Natural killer cell treated with Interleukin-12 subunit alpha and Interleukin-12 subunit beta and Interleukin-15 and Interleukin-18, amount 100 ng/mL, for 72 hours (primary cell): ENCODE measurements at places on chromosomes 4 and X. TPM values are rescaled to one million over a fixed set of nuclear protein-coding genes. Genes with fewer than 3 reads are reported as not detected.

DNA sequence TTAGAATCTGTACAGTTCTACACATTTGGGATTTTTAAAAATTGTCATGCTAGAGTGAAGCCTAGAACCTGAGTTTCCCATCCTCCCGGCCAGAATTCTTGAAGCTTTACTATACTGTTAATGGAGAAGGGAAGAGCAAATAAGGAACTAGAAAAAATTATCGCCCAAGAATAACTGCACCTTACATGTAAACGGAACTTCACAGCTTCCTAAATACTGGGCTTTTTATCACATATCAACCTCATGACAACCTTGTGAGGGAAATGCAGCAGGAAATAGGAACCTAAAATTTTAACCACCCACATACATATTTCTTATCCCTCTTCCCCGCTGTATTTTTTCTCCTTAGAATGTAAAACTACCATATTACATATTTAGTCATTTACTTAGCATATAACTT lies 19.3 kb downstream of the ARHGEF9 start:
- no peak for DNase-seq

Gene DMP1
- not detected for total RNA-seq

Gene ABLIM2
- total RNA-seq = 0.25 TPM

Gene NSUN7
- 0.12 TPM for total RNA-seq

Gene MAB21L2
- total RNA-seq = not detected

Gene CLCN5
- total RNA-seq = 6.2 TPM

GRCh38 chr4:129110931-129111330 lies 15.0 kb downstream of the C4orf33 start:
- DNase-seq = no peak

- DNase-seq = no peak
These were observed 21.4 kb downstream of the GALNTL6 start for GRCh38 chr4:171834640-171835039.

DNA sequence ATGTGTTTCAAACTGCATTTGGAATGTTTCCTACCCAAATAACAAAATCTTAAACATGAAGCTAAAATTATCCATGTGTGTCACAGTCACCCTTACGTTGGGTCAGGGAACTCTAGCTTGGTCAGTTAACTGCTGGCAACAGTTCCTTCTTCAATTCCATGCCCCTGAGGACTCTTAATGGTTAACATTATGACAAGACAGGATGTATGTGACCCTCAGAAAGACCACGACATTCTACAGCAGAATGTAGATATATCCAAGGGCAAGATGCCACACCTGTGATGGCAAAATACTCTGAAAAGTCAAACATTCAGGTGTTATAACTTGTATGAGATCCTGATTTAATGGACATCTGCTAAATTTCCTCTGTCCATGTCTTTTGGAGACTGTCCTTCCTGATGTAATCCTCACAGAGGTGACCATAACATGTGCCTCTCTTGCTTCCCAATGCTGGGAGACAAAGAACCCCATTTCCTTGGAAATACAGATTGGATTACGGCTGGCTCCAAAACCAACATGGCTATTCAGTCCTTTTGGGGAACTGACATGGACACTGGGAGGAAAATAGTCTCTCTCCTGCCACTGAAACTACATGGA lies 39.1 kb downstream of the YTHDC1 start:
- no peak for DNase-seq

- DNase-seq = no peak
These were observed 24.6 kb downstream of the ADGRG2 start for GRCh38 chrX:19097553-19098283.

Gene SYP
- total RNA-seq = 0.84 TPM

DNA sequence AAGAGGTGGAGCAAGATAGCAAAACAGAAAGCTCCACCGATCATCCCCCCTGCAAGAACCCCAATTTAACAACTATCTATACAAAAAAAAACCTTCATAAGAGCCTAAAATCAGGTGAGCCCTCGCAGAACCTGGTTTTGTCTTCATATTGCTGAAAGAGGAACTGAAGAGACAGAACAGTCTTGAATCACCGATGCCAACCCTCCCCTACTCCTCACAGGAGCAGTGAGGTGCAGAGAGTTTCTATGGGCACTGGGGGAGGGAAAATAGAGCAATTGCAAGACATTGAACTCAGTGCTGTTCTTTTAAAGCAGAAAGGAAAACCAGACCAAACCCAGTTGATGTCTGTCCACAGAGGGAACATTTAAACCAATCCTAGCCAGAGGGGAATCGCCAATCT lies 1370.3 kb downstream of the FAM133A start:
- no peak for DNase-seq

- no peak for DNase-seq
These were observed 505.4 kb upstream of the PITX2 start for GRCh38 chr4:111128327-111128726.

- DNase-seq = no peak
These were observed 51.5 kb downstream of the IL1RAPL1 start for GRCh38 chrX:28638775-28639174.

Gene FATE1
- not detected for total RNA-seq

DNA sequence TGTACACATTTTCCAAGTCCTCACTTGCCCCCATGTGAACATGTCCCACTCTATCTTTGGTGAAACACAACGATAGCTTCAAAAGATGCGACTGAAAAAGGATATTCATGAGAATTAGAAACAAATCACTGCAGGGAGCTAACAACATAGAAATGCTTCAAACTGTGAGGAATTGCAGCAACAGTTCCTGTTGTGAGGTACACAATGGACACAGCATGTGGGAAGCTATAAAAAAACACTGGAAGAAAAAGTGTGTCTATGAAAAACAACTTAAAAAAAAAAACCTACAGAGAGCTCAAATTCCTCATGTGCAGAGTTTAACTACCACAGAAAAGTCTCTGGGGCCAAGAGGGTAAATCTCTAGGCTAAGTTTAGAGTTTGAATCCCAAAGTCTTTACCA lies 51.6 kb upstream of the BLTP1 start:
- DNase-seq = no peak

DNA sequence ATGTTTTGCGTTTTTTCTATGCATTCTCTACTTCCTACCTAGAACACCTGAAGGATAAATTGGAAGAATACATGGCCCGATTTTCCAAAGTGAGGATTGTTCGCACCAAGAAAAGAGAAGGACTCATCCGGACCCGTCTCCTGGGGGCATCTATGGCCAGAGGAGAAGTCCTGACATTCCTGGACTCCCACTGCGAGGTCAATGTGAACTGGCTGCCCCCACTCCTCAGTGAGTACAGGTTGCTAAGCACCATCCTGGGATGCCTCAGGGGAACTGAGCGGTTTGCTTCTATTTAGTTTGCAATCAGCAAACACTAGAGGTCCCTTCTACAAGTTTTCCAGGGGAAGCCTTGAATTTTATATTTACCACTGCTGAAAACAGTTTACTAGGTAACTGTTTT lies 359.3 kb upstream of the GALNT7 start:
- no peak for DNase-seq

- DNase-seq = no peak
These were observed 3.3 kb downstream of the WDR44 start for GRCh38 chrX:118349188-118349587.

GRCh38 chr4:176437756-176438155 lies 118.0 kb downstream of the SPCS3 start:
- DNase-seq = no peak

- DNase-seq = no peak
These were observed 125.7 kb downstream of the ZC4H2 start for GRCh38 chrX:64850371-64851082.

Gene BTK
- 7.2 TPM for total RNA-seq

GRCh38 chrX:20067709-20068561 lies 48.8 kb downstream of the MAP7D2 start:
- DNase-seq = no peak

DNA sequence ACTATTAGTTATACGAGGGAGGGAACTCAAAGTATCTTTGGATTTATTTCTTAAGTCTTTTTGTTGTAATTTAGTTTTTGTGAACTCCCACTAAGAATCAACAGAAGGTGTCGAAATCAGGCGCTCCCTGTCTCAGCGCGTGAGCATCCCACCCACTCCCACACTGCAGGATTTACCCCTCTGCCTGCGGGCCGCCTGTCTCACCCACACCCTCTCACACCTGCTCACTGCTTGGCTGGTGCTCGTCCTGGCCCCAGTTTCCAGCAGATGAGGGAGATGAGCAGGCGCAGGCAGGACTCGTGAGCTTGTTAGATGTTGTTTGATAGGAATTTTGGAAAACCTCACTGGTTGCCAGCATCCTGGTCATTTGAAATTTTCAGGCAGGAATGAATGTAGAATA lies 20.8 kb upstream of the HGFAC start:
- DNase-seq = peak; percentile 31

DNA sequence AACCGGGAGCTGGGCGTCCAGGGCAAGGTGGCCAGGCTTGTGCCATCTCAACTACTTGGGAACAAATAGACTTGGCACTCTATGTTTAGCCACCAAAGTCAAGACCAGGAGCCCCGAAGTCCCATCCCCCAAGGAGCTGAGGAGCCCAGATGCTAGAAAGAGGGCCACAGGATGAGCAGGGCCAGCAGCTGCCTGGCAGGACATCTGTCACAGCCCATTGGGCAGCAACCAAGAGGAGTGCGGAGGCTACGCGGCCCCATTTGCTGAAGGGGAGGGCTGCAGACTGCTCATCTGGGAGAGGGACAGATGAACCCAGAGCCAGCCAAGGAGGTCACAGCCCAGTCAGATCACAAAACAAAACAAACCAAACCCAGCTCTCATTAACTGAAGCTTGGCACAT lies 22.9 kb upstream of the SOWAHD start:
- no peak for DNase-seq

GRCh38 chr4:88533937-88534750 lies 10.6 kb upstream of the PYURF start:
- no peak for DNase-seq

Gene MAGEE1
- total RNA-seq = 1.8 TPM

- DNase-seq = no peak
These were observed 31.8 kb upstream of the AGA start for GRCh38 chr4:177473991-177474390.

DNA sequence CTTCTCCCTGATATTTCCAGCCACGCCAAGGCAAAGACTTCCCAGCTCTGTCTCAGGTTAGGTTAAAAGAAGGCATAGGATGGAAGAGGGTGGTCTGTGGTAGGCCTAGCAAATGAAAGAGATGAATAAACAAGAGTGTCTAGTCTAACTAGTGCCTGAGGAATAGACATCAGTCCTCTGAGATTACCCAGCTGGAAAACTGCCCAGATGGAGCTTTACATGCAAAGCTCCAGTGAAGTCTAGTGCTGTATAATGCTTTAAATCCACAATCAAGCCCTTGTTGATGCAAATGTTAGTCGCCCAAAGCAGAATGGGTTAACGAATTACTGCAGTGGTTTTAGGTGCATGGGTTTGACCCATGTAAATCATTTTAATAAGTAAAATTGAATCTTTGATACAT lies 24.8 kb upstream of the GUCY1B1 start:
- no peak for DNase-seq

GRCh38 chr4:8459867-8460445 lies 19.4 kb downstream of the TRMT44 start:
- DNase-seq = peak; percentile 42

Gene CC2D2A
- total RNA-seq = not detected

DNA sequence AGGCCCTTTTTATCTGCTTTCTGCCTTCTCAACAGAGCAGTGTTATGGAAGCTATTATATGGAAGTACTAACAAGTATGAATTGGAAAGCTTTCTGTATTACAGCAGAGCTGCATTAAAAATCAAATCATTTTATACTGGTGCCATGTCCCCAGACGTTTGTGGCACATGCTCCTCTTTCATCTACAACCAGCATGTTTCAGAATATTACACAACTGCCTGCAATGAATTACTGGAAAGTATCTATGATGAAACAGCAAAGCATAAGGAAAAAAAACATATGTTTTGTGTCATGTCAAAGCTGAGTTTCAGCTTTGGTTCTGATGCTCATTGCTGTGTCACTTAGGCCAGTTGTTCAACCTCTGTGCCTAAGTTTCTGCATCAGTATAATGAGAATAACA lies 576.8 kb downstream of the GBA3 start:
- DNase-seq = no peak

Gene TECRL
- total RNA-seq = not detected

DNA sequence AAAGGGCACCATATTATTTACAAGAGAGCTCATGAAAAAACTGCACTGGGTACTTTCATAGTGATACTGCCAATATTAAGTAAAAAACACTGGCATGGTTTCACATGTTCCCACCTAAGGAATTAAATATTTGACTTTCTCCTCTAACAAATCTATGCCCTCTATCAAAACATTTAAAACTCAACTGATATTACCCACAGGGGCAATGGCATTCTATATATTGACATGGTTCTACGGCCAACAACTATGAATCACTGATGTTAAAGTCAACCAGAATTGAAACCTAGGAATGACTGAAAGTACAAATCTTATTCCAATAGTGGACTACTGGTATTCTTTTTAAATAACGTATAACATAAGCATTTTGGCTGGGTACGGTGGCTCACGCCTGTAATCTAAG lies 28.2 kb downstream of the PHKA2 start:
- no peak for DNase-seq

Gene SH2D1A
- total RNA-seq = 76.1 TPM

Gene C4orf36
- not detected for total RNA-seq

DNA sequence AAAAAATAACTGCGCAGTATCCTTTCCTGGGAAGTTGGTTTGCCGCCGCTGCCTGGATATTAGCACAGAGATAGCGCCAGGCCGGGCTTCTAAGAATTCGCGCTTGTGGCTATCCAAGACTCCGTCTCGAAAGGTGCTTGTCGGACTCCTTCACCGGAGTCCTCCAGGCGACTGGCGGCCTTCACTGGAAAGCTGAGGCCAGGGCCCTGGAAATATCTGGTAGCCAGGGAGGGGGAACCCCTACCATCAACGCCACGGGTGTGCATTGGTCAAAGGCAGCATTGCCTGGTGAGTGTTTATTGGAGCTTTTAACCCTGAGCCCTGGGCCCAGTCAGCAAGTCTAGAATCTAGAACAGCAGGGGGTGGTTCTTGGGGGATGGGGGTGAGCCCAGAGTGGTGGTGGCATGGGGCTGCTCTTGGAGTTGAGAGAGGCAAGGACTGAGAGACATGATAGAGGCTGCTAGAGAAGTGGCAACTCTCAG lies 577 bp upstream of the PIM2 start:
- no peak for DNase-seq

Gene SPARCL1
- not detected for total RNA-seq

GRCh38 chr4:76943790-76944189 lies 5.8 kb upstream of the SEPTIN11 start:
- no peak for DNase-seq

DNA sequence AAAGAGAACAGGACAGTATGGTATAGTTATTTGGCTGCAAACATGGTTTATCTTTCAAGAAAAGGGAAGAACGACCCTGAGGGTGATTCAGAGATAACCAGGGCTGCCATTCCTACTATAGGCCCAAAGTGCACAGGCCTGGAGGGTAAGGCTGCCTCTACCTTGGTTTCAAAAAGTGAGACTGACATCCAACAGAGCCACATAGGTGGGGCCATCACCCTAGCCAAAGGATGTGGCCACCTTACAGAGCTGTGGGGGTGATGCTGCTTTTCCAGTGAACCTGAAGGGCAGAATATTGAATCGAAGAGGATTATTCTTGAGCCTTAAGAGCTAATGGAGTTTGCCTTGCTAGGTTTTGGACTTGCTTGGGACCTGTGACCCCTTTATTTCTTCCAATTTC lies 15.7 kb downstream of the SH2D1A start:
- DNase-seq = no peak
